ENCODE measurements at places on chromosomes 16 and 17.

DNA sequence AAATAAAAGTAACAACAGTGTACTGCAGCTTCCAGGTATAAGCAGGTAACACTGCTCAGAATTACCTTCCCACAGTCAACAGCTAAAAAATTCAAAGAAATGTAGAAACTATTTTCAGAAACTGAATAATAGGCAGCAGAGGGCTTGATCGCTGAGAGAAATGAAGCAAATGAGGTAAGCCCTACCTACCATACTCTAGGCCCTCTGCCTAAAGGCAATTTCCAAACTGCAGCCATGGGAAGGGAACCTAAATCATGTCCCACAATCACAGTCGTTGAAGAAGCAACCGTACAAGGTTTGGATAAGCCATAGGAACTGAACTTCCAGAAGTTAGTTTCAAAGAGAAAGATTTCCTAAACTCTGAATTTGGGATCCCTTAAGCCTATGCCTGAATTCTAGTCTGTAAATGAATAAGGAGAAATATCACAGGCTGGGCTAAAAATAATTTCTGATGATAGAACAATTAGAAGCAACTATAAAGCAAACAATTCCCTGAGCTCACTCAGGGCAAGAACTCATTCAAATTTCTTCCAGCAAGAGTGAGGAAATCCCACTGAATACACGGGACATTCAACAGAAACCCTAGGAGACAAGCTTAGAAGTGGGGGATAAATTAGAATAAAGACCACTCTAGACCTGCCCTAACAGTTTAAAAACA is 24.5 kb downstream of the NCOR1 start:
- no peak for DNase-seq

DNA sequence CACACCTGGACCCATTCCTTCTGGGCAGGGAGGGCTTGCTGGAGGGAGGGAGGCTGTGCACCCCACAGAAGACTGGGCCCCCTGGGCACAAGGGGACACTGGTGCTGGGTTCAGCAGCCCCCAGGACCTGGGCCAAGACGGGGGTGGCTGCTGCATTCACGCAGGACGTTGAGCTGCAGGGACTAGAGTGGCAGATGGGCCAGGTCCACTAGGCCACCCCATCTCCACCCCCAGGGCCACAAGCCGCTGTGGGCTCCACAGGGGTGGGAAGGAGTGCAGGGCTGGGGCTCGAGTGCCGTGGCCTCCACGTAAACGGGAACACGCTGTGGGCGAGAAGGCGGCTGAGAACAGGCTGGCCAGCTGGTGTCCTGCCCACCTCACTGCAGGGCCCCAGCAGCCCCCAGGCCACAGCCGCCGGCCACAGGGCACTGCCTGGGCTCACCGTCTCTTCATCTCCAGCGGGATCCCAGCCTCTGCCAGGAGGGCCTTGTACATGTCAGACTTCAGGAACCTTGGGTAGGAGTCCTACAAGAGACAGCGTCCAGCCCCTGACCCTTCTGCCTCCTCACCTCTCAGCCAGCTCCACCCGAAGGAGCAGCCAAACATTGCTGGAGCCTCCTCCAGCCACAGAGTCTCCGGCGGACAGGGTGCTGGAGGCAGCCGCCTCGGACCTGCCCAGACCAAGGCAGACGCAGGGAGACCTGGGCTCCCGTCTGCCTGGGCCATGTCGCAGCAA is 6.5 kb downstream of the RGS11 start:
- DNase-seq: no peak

GRCh38 chr17:15999141-15999973 is at the start of the genes TTC19 and ZSWIM7:
TSS of gene TTC19 (plus strand) at chr17:15999824. CDS start at chr17:15999849, 25 bp downstream.
TSS of gene ZSWIM7 (minus strand) at chr17:15999704. CDS start at chr17:15999594, 110 bp downstream.
- peak; percentile 99 for DNase-seq

GRCh38 chr17:12993631-12994030 is 24.2 kb downstream of the ELAC2 start:
- no peak for DNase-seq

- no peak for DNase-seq
Observed at GRCh38 chr17:70780031-70780430, 610.7 kb downstream of the KCNJ2 start.

GRCh38 chr17:65294181-65294719 is 157.1 kb downstream of the RGS9 start:
- DNase-seq: peak; percentile 81

GRCh38 chr17:44608727-44609435 is 47.4 kb upstream of the MEIOC start:
- no peak for DNase-seq

- DNase-seq: peak; percentile 82
Observed at GRCh38 chr17:82257473-82257872, 16.0 kb downstream of the CSNK1D start.

GRCh38 chr16:66382171-66382965 is 15.9 kb downstream of the CDH5 start:
- DNase-seq: no peak
